Peyer's patch (tissue), 4 donors: ENCODE measurements at places on chromosomes 7 and 10.

DNA sequence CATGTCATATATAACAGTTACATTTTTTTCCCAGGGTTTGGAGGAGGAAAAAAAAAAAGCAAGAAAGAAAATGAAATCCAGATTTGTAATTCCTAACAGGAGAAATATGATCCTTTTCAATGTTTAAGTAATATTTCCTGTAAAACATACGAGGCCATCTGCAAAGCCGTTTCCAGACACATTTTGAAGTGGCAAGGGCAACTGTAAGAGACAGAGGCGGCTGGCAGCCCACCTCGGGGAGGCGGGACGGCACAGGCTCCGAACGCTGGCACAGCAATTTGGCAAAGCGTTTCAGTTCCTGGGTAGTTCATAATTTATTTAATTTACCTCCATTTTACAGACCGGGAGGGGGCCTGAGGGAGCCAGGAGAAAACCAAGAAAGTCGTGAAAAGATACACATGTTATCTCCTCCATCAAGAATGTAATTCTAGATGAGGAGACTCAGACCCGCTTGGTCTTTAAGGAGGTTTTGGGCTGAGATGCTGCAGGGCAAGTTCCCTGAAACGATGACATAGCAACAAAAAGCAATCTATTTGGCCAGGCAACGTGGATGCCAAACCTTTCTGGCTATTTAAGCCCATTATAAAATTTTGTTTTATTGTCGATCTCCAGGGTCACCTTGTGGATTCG lies 448.5 kb upstream of the MKI67 start:
- no peak for DNase-seq

DNA sequence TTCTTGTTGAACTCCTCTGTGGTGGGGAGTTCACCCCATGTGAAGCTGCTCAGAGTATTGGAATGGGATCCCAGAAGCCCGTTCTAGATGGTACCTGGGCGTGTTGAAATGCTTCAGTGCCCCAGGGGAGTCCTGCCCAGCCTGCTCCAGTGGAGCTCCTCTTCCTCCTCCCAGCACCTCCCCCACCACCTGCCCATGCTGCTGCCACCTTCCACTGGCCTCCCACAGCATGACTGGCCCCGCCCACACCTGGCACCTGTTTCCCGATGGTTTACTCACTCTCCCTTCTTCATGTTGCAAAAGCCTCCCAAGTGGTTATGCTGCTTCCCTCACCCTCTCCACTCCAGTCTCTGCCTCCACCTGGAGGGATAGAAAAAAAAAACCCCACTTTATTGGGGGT lies 32.2 kb upstream of the PCBD1 start:
- DNase-seq = peak; percentile 71

GRCh38 chr7:129821476-129821875 lies 131.3 kb downstream of the UBE2H start:
- DNase-seq = no peak

DNA sequence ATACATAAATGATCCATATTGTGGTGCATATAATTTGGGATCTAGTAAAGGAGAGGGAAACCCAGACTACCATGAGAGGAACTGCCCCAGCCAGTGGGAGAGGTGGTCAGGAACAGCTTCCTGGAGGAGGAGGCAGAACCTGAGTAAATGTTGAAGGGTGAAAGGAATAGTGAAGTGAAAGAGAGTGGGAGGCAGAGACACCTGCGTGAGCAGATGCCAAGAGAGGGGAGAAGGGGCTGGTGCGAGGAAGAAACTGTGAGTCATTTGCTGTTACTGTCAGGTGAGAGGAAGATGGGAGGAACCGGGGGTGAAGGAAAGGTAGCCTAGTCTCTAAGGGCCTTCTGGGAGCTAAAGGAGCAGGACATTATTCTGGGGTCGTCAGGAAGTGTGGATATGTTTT lies 294.8 kb downstream of the GRID1 start:
- no peak for DNase-seq

DNA sequence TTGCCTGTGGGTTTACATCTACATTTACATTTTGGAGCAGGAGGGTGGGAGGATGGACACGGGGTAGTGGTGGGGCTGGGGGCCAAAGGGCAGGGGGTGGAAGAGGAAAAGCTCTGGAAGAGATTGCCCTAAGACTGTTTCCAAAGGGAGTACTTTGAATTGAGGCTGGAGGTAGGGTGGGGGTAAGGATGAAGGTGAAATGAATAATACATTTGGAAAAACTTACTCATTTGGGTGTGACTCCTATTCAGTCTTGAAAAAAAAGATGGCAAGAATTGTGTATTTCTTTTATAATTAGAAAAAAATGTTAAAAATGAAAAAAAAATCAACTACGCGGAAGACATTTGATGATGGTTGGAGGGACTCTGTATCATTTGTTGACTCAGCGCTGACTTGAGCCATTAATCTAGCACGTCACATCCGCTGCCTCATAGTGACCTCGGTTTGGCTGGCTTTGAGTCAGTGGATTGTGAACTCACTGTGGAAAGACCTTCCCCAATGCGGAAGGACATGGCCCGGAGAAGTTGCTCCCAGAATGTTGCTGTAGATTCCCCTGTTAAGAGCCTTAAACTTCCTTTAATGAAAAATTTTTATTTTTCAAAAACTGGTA lies 2.8 kb downstream of the FAM180A start:
- no peak for DNase-seq

GRCh38 chr7:130732980-130733930 lies 752 bp downstream of the KLF14 start:
- DNase-seq = no peak

- DNase-seq = no peak
Measured at GRCh38 chr7:42174391-42174912, 62.6 kb downstream of the GLI3 start.

DNA sequence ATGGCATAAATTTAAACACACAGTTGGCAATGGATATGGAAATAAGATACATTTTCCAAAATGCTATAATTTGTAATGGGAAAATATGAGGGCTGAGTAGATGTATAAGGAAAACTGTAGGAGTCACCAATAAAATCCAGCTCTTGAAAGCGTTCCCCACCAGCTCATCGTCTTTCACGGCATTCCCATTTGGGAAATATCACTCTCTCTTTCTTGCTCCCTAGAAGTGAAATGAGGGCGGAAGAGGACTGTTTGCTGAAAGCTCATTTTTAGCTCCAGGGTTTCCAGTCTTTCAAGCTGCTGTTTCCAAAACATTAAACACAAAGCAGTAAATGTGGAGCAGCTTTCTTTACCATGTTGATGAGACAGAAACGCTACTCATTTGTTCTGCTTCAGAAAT lies 104.6 kb upstream of the SFMBT2 start:
- no peak for DNase-seq

DNA sequence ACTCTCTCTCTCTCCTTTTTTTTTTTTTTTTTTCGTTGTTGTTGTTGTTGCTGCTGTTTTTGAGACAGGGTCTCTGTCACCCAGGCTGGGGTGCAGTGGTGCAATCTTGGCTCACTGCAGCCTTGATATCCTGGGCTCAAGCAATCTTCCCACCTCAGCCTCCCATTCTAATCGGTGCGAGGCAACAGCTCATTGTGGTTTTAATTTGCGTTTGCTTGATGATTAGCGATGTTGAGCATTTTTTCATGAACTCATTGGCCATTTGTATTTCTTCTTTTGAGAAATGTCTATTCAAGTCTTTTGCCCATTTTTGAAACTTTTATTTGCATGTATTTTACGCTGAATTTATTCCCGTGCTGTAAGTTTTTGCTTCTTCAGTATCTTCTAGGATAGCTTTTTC lies 13.3 kb upstream of the ZC3HAV1L start:
- no peak for DNase-seq

- DNase-seq = no peak
Measured at GRCh38 chr7:103851357-103851756, 138.1 kb downstream of the RELN start.

DNA sequence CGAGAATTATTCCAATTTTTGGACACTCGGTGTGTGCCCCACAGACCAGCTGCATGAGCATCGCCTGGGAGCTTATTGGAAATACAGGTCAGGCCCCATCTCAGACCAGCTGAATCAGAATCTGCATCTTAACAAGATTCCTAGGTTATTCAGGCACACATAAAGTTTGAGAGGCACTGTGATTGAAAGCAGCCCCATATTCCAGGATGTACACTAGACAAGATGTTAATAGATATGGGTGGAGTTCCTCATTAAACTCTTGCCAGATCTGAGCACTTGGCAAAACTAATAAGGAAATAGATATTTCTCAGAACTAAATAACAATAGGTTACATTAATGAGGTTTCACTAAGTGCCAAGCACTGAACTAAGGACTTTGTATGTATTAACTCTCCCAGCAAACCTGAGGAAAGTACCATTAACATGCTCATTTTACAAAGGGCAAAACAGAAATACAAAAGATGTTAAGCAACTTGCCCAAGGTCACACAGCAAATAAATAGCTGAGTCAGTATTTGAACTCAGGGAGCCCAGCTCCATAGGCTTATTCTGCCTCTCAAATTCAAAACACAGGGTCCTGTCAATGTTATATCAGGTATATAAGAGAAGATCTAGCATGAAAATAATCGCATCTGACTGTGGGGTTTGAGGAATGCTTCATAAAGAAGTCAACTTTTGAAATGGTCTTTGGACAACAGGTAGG lies 29.9 kb downstream of the PPP1R3C start:
- no peak for DNase-seq

DNA sequence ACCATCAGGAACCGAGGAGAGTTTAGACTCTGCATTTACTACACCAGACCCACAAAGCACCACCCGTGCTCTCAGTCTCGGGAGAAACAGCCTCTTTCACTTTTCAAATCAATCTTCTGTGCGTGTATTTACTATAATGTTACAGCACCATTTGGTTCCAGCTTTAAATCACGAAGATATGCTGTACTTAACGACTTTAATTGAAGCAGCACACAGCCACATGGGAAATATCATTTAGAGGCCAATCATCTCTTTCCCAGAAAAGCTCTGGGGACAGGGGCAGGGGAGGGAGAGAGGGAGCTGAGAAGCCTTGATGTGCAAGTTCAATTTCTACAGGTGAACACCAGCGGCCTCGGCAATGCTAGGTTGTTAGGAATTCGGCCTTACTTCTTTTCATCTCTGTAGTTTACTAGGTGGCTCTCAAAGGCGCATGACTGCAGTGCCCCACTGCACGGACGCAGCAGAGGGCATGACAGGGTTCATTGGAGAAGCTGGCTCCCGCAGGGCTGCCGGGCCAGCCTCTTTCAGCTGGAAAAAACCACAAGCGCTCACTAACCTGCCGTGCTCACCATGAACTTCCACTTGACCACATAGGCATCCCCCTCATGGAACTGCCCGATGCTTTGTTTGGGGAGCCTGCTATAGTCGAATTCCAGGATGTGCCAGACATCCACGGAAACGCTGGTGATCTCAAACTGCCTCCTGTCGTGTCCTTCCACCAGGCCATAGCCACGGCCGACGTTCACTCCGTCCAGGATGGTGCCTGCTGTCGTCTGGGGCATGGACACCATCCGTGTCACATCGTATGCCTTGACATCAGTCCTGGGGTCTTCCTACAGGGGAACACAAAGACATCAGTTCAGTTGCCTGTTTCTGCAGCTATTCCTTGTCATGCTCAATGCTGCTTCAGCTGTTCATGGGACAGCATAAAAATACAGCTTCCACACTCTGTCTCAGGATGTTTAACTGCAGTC lies 154.5 kb downstream of the SVIL start:
- DNase-seq = no peak
